ENCODE measurements at places on chromosomes 6 and 20.

- peak; percentile 30 for DNase-seq
Observed at GRCh38 chr6:121442576-121442975, 7.1 kb downstream of the GJA1 start.

DNA sequence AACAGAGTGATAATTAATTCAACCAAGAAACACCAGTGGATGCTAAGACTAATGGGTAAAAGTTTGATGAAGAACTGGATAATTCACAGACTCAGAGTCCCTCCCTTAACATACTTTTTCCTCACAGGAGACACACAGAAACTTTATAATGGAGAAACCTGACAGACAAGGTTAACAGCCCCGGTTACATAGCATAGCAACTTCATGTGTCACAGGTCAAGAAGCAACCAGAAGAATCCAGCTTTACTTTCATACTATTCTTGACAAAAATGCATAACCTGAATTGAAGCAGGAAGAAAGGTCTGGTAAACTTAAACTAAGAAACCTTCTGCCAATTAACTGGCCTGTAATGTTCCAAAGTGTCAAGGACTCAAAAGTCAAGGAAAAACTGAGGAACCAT lies 375.9 kb downstream of the RNF144B start:
- DNase-seq: peak; percentile 6

GRCh38 chr6:30151580-30151979 lies 9.4 kb downstream of the TRIM10 start:
- DNase-seq: no peak

DNA sequence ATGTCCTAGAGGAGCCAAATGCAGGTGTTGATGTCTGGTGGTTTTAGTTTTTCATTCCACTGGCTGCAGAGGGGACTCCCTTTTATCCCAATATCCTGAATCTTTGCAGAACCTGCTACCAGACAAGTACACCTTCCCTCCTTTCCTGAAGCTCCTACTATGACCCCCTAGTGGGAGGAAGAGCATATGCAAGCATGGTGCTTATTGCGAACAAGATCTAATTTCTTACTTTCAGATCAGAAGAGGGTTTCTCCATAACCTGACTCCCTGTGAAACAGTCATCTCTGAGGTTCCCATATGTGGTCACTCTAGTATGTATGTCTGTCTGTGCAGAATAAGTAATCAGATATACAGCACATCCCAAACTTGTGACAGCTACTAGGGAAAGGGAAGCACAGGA lies 277.2 kb downstream of the ARHGAP18 start:
- DNase-seq: no peak

- DNase-seq: no peak
Observed at GRCh38 chr6:147922799-147923198, 414.3 kb downstream of the SAMD5 start.

DNA sequence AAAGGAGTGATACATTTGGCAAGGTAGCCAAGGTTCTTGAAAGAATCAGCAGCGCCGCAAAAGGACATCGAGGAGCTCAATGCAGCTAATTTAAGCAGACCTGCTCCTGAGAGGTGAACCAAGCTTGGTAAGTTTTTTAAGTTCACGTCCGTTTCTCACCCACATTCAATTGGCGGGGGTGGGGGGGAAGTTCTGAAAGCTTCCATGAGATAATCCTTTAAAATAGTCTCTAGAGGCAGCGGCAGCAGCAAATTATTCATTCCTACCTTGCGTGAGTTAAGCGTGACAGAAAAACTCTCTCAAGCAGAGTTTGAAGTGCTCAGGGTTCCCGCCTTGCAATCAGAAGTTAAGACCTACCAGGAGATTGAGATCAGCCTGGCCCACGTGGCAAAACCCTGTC lies 97.3 kb upstream of the NHSL1 start:
- DNase-seq: no peak

DNA sequence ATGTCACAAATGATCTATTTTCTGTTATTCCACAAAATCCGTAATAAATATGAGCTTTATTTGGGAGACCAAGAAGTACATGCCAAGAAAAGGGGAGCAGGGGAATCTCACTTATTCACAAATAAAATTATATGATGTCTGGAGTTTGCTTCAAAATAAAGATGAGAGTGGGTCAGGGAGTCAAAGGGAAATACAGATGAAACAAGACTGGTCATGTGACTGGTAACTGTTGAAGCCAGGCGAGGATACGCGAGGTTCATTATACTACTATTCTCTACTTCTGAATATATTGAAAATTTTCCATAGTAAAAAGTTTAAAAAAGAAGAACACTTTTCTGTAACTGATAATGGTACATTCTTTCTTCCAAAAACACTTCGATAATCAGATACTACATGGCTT lies 14.6 kb downstream of the EPB41L2 start:
- DNase-seq: no peak

DNA sequence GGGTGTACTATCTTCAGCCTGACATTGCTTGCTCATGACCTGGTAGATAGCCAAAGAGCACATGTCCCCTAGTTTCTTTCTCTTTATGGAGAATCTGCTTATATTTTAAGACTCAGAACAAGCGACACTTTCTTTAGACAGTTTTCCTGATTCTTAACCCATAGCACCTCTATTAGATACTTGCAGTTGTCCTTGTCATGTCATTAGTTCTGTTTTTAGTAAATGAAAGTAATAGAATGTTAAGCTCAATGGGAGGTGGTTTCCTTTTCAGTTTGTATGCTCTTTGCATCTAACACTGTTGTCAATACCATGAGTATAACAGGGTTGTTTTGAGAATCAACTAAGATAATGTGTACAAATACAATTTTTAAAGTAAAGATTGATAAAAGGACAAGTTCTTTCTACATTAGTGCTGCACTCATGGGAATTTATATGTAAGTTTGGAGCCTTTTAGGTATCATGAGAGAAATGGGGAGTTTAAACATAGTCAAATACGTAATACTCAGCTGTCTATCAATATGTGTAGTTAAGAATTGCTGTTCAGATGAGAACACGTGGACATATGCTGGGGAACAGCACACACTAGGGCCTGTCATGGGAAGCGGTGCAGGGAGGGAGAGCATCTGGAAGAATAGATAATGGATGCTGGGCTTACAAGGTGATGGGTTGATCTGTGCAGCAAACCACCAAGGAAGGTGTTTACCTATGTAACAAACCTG lies 124.3 kb downstream of the GRM1 start:
- DNase-seq: no peak
